Activated T-helper 9 cell treated with anti-CD3 and anti-CD28 coated beads, Interleukin-2, amount 50 U/mL, for 16 hours (primary cell): ENCODE measurements at places on chromosomes 16 and 17.
A peak's percentile ranks its signal among the peaks of the same experiment; 100 is the strongest.

GRCh38 chr17:17494870-17495535, 1.2 kb downstream of the RASD1 start:
- no peak for DNase-seq

GRCh38 chr17:80633207-80633606, 88.6 kb downstream of the RPTOR start:
- DNase-seq, result no peak

DNA sequence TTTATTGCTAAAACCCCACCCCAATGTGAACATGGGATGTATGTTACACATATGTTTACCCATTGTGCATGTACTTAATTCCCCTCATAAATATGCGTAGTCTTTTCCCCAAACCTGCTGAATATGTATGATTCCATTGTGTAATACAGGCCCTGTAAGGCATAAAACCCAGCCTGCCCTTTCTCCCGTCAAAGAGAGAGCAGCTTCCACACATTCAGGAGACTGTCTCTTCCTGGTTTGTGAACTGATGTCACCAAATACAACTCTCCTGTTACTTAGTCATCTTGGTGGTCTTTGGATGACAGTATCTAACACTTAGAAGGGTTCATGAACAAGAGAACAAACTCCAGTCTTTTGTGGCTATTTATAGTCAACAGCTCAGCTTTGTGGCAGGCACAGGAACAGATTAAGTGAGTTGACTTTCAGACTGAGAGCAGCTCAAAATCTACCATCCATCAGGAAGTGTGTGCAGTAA, 24.7 kb upstream of the TMC7 start:
- DNase-seq, result no peak

DNA sequence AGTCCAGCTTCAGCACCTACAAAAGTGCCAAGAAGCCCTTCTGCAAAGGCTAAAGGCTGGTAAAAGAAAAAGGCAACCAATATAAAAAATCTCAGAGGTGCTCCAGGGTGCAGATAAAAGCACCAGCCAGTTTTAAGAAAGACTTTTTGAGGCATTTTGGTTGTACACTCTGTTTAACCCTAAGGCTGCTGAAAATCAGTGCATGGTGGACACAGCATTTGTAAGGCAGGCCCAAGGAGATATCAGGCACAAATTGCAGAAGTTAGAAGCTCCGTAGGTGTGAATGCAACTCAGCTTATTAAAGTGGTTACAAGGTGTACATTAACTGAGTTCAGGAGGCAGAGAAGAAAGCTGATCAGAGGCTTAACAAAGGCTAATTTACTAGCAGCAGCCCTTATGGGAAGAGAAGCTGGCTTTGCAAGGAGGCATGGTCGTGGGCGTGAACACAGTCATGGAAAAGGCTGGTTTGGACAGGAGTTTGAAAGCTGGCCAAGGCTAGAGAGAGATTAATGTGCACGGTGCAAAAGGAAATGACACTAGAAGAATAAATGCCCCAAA, 21.1 kb downstream of the ACSM1 start:
- no peak for DNase-seq

- DNase-seq, result no peak
Observed at GRCh38 chr17:46158323-46159296, 34.6 kb downstream of the KANSL1 start.

DNA sequence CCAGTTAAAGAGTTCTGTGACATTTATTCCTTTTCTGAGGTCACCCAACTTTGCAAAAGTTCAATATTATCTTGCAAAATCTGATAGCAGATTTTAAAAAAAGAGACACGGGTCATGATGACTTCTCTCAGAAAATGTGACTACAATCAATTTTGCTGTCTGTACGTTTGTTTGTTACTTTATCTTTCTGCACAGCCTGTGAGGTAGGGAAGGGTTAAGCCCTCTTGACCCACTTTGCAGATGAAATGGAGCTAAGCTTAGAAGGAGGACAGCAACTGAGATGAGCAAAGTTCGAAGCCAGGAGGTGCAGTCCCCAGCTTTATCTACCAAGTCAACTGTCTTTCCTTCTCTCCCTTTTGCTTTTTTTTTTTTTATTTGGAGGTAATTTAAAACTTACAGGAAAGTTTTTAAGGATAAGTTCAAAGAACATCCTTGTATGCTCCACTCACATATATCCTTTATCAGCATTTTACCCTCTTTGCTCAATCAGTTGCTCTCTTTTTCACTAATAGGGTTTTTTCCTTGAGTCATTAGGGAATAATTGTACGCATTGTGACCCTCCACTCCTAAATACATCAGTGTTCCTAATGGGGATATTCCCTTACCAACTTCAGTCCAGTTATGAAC, 86.8 kb downstream of the MSI2 start:
- DNase-seq, result no peak

GRCh38 chr17:78476973-78477372, 98.5 kb downstream of the PGS1 start:
- DNase-seq, result no peak

DNA sequence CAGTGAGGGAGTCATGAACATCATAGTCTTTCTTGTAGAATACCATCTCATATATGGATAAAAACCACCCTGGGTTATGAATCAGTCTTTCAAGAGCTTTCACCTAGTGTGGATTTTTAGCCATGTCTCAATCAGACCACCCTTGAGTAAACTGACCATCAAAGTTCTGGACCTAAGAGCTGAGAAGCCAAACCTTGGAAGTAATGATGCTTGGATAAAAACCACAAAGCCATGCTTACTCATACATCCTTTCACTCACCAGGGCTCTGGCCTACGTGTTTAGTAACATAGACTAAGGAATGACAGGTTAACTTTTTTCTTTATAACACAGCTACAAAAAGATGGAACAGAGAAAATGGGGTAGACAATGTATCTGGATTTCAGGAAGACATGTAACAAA, 167.2 kb downstream of the STX8 start:
- no peak for DNase-seq

- no peak for DNase-seq
Observed at GRCh38 chr17:41619036-41619926, 5.1 kb downstream of the KRT17 start.

- peak; percentile 80 for DNase-seq
Observed at GRCh38 chr16:3880623-3881498, at the start of gene CREBBP. CREBBP (minus strand) TSS chr16:3880713; CDS start chr16:3879916, 797 bp downstream.

GRCh38 chr17:21243516-21244303, 9.5 kb downstream of the NATD1 start:
- no peak for DNase-seq

- DNase-seq, result no peak
Observed at GRCh38 chr16:58418601-58419000, 26.3 kb downstream of the GINS3 start.
